ENCODE measurements at places on chromosomes 3 and 15. TPM values are rescaled to one million over a fixed set of nuclear protein-coding genes. Genes with fewer than 3 reads are reported as not detected.

The COLQ gene
- total RNA-seq: not detected

The GOLGA6D gene
- not detected for total RNA-seq

The ZMAT3 gene
- 96.9 TPM for total RNA-seq

The MEX3B gene
- 4.6 TPM for total RNA-seq

The PLXNA1 gene
- 23.3 TPM for total RNA-seq

- DNase-seq: no peak
Observed at GRCh38 chr3:11624161-11624560, 19.6 kb downstream of the VGLL4 start.

- DNase-seq: no peak
Observed at GRCh38 chr3:42905740-42906069, 237 bp upstream of the ZNF662 start.

DNA sequence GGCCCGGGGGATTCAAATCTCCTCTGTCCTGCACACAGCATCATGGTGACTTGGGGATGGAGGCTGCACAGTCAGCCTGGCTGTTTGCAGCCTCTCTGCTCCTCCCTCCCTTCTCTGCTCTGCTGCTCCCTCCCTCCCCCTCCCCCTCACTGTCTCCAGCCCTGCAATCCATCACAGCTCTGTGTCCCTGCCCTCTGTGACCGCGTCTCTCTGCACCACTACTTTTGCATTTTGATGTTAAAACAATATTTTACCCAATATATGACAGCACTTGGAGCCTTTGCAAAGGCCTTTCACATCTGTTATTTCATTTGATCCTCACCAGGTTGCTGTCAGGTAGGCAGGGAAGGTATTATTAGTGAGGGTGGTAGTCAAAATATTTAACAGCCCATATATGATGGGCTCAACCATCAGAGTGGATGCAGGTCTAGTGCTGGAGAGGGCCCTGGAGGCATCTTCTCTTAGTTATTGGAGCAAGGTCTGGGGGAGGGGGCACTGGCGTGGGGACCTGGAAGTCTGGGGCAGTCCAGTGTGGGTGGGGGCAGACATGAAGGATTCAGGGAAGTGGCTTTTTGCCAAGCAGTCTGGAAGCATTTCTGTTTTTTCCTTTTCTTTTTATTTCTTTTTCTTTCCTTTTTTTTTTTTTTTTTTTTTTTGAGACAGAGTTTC, 16.3 kb upstream of the VPS8 start:
- DNase-seq: no peak

GRCh38 chr15:84645997-84646396, 8.1 kb downstream of the WDR73 start:
- DNase-seq: no peak

DNA sequence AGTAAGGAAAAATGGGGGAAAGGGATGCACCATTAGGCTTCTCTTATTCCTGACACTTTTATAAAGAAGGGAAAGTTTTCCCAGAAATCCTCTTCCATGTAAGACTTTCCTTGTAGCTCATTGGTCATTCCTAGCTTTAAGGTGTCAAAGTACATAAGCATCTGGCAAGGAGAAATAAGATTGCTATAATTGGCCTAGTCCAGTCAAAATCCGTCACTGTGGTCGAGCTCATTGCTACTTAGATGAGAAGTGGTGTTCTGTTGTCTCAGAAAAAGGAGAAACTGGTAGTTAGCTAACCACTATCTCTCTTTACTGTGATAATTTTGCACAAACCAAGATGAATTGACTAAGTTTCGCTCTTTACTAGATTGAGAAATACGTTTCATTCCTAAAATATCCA, 370.1 kb downstream of the CNTN4 start:
- DNase-seq: no peak

GRCh38 chr15:47820057-47820746, 102.9 kb downstream of the SEMA6D start:
- DNase-seq: no peak

DNA sequence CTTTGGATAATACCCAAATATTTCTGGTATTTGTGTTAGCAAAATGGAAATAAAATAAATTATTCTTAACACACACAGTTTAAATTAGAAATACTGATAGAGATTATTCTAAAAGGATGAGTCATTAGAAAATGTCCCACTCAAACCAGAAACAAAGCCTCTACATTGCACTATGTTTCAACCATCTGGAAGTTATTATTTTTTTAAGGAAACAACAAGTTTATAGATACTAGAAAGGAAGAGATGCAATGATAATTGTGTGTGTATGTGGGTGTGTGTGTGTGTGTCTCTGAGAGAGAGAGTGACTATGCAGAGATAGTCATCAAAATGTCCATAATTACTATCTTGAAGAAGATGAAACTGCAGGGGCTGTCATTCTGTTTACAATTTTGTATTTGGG, 1340.5 kb downstream of the ROBO1 start:
- no peak for DNase-seq

DNA sequence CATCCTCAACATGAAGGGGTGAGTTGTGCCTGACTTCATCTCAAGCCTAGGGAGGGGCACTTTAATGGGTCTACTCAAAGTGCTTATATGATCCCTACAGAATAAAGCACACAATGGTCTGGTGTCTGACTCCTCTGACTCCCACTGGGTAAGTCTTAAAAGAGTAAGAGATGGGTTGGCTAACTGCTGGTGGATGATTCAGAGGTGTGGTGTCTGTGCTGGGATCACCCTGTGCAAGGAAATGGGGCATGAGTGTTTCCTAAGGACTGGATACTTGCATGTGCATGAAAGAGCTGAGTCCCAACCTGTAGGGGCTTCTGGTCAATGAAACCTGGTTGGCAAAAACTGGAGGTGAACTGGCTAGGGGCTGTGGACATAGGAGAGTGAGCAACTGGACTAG, 158.8 kb downstream of the IL20RB start:
- DNase-seq: no peak

All from renal cortical epithelial cell (primary cell).